ENCODE measurements at places on chromosomes 5 and 9.

DNA sequence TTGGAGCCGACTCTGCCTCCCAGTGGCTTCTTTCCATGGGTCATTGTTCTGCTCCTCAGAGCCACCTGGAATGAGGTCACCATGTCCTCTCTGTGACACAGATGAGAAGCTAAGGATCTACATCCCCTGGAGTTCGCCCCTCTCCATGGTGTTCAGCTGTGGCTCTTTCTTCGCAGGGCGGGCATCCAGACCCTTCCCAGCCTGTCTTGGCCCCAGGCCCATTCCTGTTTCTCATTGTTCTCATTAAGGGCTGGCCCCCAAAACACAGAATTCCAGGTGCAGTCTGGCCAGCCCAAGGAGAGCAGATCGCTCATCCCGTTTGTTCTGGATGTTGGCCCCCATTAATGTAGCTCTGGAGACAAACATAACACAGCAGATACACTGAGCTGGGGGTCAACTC is 66.4 kb upstream of the COL15A1 start:
- no peak for DNase-seq

GRCh38 chr5:91329283-91329682 is 53.8 kb downstream of the ARRDC3 start:
- DNase-seq = no peak

DNA sequence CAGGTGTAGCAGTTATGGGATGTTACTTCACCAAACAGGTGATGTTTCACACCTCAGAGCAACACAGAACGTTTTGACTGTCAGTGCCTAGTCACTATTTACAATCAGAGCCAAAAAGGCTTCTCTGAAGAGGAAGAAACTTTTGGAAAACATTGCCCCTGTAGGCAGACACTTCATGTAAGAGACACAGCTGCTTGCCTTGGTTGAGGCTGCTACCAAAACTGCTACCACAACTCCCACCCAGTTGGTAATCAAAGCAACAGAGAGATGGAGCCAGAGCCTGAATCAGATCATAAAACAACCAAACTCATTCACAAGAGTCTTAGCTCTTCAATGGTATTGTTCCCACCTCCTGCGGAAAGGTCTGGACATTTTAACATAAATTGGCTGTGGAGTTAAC is 61.0 kb downstream of the CTSL start:
- DNase-seq = no peak

GRCh38 chr9:124505006-124505900 is 1.9 kb downstream of the NR5A1 start:
- DNase-seq = no peak

GRCh38 chr5:78907255-78907891 is 77.7 kb downstream of the ARSB start:
- DNase-seq = peak; percentile 8

GRCh38 chr9:88189371-88189770 is 51.1 kb upstream of the SPATA31C2 start:
- no peak for DNase-seq

DNA sequence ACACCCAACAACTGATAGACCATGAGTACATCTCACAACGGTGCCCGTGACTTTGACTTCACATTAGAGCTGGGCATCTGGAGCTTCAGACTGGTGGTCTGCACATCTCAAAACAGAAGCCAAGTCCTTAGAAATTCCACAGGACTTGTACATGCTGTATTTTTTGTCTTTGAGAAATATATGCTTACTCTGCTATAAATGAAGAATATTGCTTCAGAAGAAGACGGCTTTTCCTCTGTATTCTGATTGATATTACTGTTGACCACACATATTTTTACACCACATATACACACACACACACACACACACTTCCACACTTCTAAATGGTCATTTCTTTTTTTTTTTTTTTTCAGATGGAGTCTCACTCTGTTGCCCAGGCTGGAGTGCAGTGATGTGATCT is 338.3 kb upstream of the KIF2A start:
- no peak for DNase-seq

GRCh38 chr9:3125602-3126405 is 281.9 kb upstream of the PUM3 start:
- no peak for DNase-seq

GRCh38 chr5:139910901-139911300 is 115.3 kb downstream of the PSD2 start:
- DNase-seq = no peak

DNA sequence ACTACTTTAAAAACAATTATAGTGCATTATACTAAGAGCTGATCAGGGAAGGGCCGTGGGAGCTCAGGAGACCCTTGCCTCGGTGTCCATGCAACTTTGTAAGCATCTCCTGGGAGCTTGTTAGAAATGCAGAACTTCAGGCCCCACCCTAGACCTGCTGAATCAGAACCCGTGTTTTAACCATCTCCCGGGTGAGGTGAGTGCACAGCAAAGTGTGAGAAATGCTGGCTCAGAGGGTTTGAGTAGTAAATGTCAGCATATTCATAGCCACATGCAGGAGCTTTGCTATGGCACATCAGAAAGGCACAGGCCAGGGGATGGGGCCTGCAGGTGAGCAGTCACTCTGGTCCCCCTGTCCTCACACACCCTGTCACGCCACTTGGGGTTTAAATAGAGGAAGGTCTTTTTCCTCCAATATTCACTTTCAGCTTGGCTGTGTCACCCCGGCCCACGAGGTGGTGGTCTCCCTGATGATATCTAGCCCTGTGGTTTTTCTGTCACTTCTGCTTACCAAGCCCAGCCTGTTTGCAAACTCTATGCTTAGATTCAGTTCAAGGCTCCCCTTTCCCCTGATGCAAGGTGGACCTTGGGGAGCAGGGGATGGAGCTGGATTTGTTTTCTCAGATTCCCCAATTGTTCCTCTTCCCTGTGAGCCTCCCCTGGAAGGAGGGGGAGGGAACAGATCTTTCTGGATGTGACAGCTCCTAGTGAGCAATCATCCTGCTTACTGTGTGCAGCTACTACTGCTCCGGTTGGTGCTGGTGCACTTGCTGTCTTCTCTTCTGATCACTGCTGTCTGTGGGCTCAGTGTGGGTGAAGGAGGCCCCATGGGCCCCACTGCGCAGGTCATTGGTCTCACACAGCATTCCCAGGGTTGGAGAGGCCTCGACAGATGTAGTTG is 51.8 kb upstream of the TGFBR1 start:
- DNase-seq = no peak

DNA sequence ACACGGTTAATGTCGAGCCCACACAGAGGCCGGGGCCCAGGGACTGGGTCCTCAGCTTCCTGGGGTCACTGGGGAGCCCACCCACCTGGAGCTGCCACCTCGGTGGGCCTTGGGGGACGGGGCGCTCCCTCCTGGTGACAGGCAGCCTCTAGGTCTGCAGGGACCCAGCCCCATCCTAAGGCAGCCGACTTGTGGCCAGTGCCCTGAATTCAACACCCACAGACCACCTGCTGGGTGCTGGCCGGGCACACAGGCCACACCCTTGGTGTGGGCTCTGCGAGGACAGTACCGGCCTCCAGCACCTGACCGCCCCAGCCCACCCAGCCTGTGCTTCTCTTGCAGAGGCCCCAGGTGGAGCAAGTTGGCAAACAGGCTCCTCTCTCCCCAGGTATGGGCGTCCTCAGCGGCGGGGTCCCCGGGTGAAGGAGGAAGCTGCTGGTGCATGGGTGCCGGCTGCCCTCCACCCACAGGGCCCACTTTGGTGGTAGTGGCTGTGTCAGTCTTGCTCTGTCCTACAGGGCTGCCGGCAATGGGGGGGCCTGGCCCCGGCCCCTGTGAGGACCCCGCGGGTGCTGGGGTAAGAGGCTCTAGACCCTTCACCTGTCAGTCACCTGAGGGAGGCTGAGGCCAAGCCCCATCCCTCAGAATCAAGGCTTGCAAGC is 8.3 kb downstream of the ENTPD8 start:
- no peak for DNase-seq

GRCh38 chr9:137797206-137798120 is 80.1 kb upstream of the CACNA1B start:
- DNase-seq = peak; percentile 99

DNA sequence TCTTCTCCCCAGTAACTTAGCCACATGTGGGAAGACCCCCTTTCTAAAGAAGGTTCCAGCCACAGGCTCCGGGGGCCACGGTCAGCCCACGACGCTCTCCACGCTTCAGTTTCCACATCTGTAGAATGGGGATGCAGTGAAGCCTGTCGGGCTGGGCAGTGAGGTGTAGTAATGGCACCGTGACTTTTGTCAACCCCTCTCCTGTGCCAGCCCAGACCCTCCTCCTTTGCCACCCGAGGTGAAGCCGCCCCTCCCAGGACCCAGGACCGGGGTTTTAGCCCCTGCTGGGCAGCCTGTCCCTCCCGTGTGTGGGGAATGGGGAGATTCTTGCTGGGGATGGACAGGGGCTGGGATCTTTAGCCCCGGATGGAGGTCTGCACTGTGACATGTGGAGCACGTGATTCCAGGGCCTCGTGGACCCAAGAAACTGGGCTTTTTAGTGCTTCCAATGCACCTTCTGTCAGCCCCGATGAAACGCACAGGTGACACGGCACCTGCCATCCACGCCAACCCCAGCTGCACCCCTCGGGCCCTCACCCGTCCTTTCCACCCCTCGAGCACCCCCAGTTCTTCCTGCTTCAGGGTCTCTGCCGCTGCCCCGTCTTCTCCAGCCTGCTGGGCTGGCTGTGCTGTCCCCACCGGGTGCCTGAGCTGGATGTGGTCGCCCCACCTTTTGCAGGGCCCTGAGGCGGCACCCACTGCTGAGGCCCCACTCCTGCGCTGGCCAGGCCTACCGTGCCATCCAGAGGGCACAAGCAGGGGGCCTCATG is 13.4 kb upstream of the RNU6ATAC start:
- no peak for DNase-seq

- no peak for DNase-seq
Observed at GRCh38 chr5:37667846-37668245, 172.0 kb downstream of the GDNF start.

DNA sequence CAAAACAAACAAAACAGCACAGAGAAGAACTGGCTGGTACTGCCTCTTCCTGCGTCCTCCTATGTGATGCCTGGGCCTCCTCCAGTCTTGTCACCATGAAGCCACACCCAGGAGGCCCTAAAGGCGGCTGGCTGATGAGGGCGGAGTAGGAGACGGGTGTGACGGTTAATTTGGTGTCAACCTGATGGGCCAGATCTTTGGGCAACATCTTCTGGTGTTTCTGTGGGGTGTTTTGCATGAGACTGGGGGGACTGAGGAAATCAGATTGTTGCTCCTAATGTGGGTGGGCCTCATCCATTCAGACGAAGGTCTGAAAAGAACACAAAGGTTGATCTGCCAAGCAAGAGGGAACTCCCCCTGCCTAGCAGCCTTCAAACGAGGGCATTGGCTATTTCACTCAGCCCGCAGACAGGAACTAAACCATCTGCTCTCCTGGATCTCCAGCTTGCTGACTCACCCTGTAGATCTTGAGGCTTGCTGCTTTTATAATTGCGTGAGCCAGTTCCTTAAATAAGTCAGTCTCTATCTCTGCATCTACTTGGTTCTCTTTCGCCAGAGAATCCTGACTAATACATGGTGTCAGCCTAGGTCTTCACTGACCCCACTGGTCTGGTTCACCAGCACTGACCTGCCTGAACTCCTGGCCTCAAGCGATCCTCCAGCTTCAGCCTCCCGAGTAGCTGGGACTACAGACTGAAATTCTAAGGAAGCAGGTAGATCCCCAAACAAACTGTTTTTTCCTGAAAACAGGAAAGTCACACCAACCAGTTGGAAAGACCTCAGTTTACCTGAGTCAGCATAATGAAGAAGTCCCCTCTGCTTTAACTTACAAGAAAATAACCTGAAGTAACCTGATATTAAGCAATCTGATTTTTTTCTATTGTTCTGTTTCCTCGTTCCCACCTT is 12.8 kb upstream of the ZFP62 start:
- DNase-seq = no peak

GRCh38 chr9:129803676-129804060 is 684 bp downstream of the TOR1B start:
- DNase-seq = no peak

All from NCI-H2171 (cell line).